ENCODE measurements at places on chromosomes 6 and 20.

DNA sequence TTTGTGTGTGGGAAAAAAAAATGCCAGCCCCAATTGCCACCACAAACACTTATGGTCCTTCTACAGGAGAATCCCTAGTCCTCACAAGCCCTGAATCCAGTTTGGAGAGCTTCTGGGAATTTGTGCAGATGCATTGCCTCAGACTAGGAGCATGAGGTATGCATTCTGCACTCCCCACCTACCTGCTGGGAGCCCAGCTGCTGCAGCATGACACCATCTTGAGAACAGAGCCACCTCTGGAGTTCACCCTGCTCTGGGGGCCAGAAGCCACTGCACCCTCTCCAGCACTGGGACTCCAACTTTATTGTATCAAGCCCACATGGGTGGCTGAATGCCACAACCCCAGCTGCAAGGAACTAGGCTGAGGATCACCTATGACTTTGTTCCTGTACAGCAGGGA lies 568.5 kb upstream of the ID4 start:
- DNase-seq, result no peak

GRCh38 chr20:1252416-1252815 lies 13.7 kb upstream of the SNPH start:
- no peak for DNase-seq

DNA sequence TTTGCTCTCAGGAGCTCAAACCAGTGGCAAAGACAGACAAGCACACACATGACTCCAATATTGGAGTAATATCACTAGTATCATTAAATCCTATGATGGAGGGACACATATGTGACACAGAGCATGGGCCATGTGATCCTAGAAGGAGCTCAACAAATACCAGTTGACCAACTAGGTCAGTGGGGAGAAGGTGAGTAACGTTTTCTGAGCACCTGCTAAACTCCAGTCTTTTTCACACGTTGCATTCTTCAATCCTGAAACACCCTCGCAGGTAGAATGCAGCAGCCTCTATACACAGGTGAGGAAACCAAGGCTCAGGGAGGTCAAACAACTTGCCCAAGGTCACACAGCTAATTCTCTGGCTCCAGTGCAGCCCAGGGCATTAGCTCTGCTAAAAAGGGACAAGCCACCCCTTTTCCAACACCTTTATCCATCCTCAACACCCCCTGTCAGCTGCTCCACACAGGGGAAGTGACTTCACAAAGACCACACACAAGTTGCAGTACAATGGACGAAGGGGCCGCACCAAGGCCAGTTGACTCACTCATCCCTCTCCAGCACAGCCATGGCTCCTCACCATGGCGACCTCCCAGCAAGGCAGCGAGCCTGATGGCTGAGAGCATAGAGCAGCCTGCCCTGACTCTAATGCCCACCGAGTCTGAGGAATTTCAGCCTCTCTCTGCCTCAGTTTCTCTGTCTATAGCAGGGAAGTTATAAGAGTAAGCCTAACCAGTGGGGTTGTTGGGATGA lies 4.4 kb downstream of the CAPN11 start:
- DNase-seq, result no peak

DNA sequence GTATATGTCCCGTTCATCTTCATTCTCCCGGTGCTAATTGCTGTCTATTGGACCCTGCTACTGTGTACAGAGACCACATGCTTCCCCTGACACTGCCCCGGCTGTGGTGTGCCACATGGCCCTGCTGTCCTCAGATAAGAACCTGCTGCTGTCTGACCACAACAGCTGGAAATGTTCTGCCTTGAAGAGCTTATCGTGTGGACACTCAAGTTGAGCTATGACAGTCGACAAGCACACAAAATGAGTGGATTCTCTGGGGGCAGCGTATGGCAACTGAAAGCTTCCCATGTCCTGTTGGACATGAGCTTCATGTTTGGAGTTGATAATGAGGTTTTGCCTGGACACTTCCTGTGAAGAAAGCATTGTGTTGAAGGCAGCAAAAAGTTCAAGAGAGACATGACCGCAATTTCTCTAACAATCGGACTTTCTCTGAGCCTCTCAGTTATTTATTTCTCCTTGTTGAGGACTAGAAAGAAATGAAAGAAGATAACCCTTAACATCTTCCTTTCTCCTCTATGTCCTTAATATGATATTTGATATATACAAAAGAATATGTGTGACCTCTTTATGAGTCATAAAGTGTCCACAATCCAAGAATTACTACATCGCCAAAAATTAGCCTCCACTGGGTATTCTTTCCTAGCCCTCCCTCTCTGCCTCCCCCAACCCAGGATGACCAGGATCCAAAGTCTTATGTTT lies 187.1 kb upstream of the TCF21 start:
- no peak for DNase-seq

GRCh38 chr6:66538551-66539135 lies 831.6 kb upstream of the EYS start:
- DNase-seq, result no peak

Data from aorta (tissue), 5 donors.